ENCODE measurements at places on chromosomes 2 and 18.
A peak's percentile ranks its signal among the peaks of the same experiment; 100 is the strongest.

GRCh38 chr2:219947575-219947974, 320.1 kb downstream of the SLC4A3 start:
- no peak for DNase-seq

- DNase-seq = no peak
Observed at GRCh38 chr2:42340045-42340937, 20.7 kb downstream of the COX7A2L start.

DNA sequence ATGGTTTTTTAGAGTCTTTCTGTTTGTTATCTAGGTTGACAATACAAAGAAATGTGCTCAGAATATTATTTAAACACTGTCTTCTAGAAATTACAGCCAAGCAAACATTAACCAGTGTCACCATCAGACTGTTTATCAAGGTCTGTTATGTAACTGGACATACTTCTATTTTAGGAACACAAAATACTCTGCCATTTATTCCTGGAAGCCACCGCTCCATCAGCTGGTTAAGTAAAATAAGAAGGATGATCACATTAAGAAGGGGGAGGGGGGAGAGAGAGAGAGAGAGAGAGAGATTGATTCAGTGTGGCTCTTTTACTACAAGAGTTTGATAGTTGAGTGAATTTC, 47.9 kb downstream of the MBP start:
- DNase-seq = peak; percentile 39

DNA sequence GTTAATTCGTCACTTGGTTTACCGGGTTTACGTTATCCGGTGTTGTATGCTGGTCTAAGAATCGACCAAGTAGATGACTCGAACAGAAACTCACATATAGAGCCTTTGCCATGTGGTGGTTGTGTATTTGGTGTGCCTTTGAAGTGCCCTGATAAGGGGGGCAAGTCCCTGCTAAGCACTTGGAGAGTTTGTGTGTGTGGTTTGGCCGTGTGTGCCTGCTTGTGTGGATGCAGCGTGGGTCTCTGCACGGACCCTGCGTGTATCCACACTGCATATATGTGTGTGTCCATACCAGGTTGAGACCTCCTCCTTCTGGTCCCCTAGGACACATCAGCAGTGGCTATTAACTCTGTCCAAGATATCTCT, 2.4 kb upstream of the CELF4 start:
- peak; percentile 45 for DNase-seq

DNA sequence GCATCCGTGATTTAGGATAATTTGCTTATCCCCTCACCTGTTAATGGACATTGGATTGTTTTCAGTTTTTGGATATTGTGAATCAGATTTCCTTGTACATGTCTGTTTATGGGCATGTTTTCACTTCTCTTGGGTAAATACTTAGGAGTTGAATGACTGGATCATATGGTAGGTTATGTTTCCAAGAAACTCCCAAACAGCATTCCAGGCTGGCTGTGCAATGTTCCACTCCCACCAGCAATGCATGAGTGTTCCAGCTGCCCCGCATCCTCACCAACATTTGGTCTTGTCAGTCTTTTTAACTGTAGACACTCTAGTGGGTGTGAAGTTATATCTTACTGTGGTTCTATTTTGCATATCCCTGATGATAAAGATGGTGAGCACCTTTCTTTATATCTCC, 8.9 kb upstream of the LRRFIP1 start:
- no peak for DNase-seq

DNA sequence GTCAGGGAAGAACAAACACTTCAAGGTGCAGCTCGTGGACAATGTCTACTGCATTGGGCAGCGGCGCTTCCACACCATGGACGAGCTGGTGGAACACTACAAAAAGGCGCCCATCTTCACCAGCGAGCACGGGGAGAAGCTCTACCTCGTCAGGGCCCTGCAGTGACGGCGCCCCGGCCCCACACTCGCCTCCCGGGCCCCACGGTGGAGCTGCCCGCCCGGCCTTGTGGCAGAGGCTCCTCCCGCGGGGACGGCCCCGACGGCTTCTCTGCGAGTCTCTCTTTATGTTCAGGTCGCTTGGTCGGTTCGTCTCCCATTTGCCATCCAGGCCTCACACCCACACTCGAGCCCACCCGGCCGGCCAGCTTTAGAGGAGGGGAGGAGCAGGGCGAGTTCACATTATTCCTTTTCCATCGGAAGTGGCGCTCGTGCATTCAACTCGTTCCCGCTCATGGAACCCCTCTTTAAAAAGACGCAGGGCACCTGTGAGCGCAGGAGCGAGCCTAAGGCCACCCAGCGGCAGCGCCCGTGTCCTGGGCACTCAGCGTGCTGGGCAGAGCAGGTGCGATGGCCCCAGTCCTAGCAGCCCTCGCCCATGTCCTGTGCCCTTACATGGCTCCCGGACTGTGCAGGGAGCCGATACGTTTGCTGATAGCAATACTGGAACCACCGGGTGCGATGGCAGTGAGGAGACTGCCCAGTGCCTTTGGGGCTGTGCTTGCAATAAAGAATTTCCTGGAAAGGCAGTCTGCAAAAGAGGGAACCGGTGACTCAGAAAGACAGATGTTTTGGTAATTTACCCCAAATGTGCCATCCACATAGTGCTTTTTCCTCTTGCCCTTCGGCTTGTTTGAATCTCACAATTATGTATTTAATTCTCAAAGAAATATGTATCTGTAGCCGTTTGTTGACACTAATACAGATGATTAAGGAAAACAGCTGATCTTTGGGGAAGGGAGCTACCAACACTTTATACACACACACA, 148.6 kb downstream of the NCK2 start:
- no peak for DNase-seq

- no peak for DNase-seq
Observed at GRCh38 chr2:71506222-71507153, 53.1 kb downstream of the DYSF start.

DNA sequence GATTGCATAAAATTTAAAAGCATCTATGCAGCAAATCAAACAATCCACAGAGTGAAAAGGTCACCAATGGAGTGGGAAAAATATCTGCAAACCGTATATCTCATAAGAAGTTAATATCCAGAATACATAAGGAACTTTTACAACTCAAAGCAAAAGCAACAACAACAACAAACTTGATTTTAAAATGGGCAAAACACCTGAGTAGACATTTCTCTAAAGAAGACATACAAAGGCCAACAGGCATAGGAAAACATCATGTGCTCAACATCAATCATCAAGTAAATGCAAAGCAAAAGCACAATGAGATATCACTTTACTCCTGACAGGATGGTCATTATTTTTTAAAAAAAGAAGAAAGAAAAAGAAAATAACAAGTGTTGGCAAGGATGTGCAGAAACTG, 38.1 kb downstream of the TMEM247 start:
- DNase-seq = no peak

- no peak for DNase-seq
Observed at GRCh38 chr18:24354278-24354677, 43.3 kb downstream of the OSBPL1A start.

DNA sequence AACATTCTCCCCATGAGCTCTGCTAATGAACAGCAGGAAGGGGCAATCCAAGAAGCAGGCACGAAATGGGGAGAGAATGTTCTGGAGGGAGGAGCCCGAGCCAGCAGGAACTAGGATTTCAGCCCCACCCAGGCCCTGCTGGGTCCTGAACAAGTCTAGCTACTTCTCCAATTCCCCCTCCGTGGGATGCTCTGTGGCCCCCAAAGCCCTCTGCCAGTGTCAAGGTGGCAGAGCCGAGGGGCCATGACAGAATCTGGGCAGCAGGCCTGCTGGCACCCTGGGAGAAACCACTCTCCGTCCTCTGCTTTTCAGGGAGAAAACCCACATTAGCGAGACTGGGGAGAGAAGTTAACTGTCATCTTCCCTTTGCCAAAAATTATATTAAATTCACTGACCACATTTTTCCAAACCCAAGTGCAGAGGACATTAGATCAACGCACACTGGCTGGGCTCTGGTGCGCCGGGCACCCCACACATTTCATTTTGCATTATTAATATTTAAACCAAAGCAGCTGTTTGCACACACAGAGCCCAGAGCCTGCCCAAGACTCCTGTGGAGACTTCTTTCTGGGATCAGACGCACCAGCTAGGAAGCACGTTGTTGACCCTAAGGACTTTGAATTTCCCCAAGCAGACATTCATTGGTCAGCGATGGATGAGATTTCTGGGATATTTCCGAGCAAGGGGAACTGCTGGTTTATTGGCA, 80.2 kb upstream of the PKDCC start:
- peak; percentile 57 for DNase-seq

DNA sequence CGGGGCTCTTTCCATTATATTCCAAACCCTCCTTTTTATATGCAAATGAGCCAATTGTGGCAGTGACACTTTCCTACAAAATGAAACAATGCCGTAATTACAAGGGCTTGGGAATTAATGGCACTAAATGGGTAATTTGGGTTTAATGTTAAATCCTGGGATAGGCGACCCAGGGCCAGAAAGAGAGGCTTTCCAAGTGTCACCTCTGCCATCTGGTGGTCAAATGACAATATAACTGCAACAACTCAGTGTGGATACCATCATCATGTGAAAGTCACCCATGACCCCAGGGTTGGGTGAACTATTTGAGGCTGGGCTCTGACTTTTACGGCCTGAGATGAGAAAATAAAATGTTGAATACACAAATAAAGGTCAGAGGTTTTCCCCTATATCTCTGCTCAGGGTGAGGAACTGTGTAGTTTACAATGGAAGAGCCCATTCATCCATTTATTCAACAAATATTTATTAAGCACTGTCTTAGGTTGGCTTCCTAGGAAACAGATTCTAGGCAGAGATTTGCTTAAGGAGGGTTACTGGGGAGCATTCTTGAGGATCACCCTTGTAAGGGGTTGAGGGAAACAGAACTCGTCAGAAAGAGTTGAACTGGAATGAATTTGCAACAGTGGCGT, 13.6 kb upstream of the THADA start:
- DNase-seq = peak; percentile 79

DNA sequence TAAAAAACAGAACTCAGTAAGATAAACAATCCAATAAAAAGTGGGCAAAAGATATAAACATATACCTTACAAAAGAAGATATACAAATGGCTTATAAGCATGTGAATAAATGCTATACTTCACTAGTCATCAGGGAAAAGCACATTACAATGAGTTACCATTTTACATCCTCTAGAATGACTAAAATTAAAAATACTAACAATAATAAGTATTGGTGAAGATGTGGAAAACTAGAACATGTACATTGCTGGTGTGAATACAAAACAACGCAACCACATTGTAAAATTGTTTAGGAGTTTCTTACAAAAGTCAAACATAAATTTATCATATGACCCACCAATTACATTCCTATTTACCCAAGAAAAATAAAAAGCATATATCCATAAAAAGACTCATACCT, 80.1 kb downstream of the SPIRE1 start:
- DNase-seq = no peak

- no peak for DNase-seq
Observed at GRCh38 chr2:20957788-20958525, 85.9 kb downstream of the APOB start.

GRCh38 chr2:123953846-123954245, 71.2 kb upstream of the CNTNAP5 start:
- no peak for DNase-seq

DNA sequence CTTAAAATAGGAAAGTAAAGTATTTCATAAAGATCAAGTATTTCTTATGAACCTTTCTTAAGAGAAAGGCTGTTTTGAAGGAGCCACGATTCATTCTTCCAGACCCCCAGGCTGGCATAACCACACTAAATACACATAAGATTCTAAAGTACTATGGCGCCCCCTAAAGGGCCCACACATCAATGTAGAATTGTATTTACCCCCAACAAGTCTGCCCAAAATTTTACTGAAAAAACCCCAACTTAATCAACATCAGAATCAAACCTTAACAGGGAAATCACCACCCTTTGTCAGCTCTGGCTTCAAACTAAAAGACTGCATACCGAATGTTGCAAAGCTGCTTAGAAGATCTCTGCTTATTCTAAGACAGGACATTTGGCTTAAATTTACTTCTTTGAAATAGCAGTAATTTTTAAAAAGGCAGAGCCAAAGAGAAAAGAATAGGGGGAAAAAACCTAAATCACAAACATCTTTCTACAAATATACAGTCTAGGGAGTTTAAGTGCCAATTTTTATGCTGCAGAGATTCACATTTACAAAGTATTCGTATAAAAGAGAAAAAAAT, 20.4 kb upstream of the BCL2 start:
- peak; percentile 76 for DNase-seq

DNA sequence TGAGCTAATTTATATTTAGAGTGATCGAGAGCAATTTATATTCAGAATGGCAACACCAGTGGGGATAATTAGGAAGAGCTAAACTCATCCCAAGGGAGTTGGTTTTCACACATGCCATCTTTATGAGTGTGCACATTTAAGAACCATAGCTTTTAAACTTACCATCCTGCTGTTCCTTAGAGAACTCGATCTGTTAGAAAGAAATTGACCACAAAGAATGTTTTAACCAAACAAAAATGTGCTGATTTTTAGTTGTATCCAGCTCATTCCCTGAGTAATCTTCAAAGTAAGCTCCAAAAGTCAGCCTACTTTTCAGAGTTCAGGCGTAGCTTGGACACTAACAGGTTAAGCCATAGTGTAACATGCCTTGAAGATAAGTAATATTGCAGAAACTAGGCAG, 12.6 kb downstream of the MYL1 start:
- DNase-seq = no peak

DNA sequence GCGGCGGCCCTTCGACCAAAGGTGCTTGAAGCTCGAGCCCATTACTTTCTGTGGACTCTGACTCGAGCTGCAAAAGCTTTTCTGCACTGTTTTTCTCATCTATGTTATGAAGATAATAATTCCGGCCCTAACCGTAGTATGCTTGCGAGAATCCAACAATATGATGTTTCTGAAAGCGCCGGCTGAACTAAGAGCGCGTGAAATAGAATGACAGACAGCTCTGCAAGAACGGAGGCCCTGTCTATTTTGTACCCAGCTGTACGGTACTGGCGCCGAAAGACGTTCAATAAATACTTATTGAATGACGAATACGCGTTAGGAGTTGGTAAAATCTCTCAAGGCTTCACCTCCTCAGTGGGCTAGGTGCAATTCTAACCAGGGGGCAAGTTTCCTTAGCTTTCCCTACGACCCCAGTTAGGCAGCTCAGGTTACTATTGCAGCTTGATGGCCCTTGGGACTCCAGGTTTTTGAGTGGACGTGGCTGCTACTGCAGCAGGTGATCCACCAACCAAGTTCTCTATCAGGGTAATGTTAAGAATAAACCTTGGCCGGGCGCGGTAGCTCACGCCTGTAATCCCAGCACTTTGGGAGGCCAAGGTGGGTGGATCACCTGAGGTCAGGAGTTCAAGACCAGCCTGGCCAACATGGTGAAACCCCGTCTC, 570 bp downstream of the SCRN3 start:
- DNase-seq = no peak

GRCh38 chr18:52903857-52904256, 563.9 kb downstream of the DCC start:
- peak; percentile 83 for DNase-seq

GRCh38 chr18:63105636-63106316, 213.8 kb downstream of the BCL2 start:
- DNase-seq = no peak
